Brain (organoid and tissue), 16 donors: ENCODE measurements at places on chromosomes 6 and 20. TPM values are rescaled to one million over a fixed set of nuclear protein-coding genes. Genes with fewer than 3 reads are reported as not detected.
A peak's percentile ranks its signal among the peaks of the same experiment; 100 is the strongest.

RUNX2 gene
- 0.31 TPM for polyA plus RNA-seq

CLDN20 gene
- not detected for polyA plus RNA-seq

APOM gene
- 12.0 TPM for polyA plus RNA-seq

FKBP1C gene
- polyA plus RNA-seq = 0.29 TPM

PXT1 gene
- 0.15 TPM for polyA plus RNA-seq

DDRGK1 gene
- 82.9 TPM for polyA plus RNA-seq

- no peak for DNase-seq
These were observed 3.6 kb upstream of the BPIFB1 start for GRCh38 chr20:33279261-33279910.

DNA sequence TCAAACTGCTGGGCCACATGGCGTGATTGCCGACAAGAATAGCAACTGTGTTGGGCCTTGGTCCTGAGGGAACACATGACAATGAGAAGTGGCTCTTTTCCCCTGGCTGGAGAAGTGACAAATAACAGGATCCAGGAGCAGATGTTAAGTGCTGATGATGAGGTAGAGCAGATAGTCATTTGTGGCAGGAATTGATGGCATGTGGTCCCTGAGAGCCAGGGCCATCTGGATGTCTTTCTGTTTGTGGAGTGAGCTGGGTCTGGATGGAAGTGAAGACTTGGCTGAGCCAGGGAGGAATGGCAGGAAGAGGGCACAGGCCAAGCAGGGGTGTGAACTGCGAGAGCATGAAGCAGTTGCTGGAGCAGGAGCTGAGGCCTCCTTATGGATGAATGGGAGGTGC is 67.8 kb downstream of the SCAND1 start:
- peak; percentile 46 for DNase-seq

DNA sequence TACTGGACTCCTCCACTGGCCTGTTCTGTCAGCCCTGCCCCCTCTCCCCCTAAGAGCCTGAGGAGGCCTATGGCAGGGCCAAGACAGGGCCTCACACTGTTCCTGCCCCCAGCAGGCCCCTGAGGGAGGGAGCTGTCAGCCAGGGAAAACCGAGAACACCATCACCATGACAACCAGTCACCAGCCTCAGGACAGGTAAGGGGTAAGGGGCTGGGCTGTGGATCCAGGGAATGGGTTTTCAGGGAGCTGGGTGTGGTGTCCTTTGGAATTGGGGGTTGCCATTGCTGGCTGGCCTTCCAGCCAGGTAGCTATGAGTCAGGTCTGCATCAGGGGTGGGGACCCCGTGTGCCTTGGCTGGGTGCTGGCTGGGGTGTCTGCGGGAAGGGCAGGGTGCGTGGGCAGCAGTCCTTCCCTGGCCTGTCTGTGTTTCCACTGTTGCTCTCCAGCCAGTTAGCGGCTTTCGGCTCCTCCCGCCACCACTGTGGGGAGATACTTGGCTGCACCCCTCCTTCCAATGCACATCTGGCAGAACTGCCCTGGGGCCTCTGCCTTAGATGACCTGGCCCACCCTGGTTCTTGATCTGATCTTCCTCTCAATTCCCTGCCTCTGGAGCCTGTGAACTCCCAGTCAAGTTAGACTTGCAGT is 3.9 kb downstream of the SLC29A1 start:
- DNase-seq = no peak

GRCh38 chr6:76972474-76972873 is 490.8 kb downstream of the HTR1B start:
- DNase-seq = peak; percentile 72

- DNase-seq = no peak
These were observed 191.2 kb downstream of the ZNF217 start for GRCh38 chr20:53402233-53403005.

DNA sequence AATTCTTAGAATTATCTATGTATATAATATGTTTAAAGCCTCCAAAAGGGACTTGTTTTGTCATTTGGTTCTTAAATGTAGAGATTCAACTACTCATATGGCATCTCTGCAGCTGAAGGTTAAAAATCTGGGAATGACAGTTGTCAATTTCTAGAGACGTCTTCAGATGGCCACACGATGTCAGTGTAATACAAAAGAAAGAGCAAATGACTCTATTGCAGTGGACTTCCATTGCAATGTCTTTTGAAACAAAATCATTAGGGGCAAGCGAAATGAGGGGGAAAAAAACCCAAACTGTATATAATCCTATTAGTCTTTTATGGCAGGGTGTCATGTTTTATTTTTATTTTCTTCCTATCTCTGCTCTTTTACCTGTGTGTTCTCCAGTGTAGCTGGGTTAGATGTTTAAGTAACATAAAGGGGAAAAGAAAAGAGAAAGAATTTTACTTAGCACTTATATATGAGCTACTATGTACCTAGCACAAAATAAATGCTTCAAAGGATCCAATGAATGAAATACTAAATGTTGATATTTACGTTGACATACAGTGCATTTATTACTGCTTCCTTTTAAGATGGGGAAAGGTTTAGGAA is 26.2 kb downstream of the CCN2 start:
- DNase-seq = peak; percentile 62

DNA sequence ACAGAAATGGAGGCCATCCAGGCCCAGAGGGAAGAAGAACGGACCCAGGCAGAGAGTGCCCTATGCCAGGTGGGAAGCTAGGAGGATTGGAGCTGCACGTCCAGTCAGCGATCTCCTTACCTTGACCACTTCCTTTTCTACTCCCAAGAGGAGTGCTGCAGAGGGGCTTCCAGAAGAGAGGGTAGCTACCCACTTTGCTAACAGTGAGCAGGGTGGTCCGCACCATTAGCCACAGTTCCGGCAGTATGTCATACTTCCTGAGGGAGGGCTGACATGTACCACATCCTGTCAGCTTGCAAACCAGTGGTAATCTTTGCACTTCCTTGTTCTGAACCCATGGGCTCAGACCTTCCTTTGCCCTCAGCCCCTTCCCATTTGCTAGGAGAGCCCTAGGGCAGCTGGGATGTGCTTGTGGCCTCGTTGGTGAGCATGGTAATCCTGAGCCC is 35.4 kb downstream of the CEP250 start:
- DNase-seq = no peak

- no peak for DNase-seq
These were observed 10.3 kb upstream of the BLCAP start for GRCh38 chr20:37538003-37538402.

DNA sequence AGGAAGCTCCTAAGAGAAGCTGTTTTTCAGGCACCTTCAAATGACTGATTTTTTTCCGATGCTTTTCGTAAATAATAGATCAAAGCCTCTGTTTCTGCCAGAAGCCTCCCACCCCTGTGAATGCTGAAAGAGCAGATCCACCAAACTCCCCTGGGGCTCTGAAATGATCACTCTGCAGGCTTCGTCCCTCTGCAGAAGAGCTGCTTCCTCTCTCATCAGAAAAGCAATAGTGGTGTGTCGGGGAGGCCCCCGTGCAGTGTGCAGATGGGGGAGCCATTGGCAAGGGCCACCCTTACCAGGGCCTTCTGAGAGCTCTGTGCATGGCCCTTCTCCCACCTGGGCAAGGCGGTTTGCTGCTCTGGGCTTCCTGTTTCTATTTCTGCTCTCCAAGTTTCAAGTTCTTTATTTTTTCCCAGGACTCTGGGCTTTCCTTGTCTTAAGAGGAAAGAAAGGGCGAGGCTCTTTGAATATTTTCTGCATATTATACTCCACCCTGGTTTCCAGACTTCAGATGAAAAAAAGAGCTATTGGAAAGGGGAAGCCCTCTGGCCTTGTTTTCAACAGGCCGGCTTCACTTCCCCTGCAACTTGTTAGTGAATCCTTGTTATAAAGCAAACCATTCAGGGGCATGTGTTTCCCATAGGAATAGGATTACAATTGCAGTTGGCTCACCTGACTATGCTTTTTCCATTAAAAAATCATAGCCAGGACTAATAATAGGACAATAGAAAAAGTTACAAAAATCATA is 155.2 kb downstream of the TTLL2 start:
- no peak for DNase-seq

- DNase-seq = no peak
These were observed 14.2 kb upstream of the FRK start for GRCh38 chr6:116074732-116075390.

GRCh38 chr6:46746696-46747095 is at the start of gene ANKRD66:
ANKRD66 (plus strand) TSS chr6:46746933; CDS start chr6:46751949, 5,016 bp downstream.
- DNase-seq = no peak

GRCh38 chr6:147618927-147619326 is 110.4 kb downstream of the SAMD5 start:
- DNase-seq = no peak

- peak; percentile 92 for DNase-seq
These were observed 17.1 kb downstream of the OR2B2 start for GRCh38 chr6:27894839-27895762.

DNA sequence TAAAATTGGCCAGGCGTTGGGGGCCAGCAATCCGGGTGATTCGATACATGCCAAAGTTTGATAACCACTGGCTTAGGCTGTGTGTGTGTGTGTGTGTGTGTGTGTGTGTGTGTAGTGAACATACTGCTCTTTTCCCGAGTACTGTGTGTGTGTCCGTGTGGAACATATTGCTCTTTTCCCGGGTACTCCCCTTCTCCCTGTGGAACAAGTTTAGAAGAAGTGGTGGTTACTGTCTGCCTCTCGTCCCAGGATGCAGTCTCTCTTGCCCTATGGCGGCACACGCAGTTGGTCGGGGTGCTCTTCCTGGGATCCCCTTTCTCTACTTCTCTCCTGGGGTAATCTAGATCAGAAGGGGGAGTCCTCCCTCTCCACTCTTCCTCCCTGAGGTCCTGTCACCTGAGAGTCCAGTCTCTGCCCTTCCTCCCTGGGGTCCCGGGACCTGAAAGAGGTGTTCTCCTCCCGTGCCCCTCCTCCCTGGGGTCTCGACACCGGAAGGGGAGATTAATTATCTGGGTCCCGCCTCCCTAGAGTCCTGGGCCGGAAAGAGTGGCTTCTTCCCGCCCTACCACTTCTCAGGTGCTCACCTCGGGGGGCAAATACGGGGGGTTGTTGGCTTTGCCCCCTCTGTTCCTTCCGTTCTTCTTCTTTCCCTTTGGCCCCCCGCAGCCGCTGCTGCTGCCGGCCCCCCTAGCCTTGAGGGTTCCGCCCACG is 516 bp downstream of the GTPBP2 start:
- peak; percentile 28 for DNase-seq

DNA sequence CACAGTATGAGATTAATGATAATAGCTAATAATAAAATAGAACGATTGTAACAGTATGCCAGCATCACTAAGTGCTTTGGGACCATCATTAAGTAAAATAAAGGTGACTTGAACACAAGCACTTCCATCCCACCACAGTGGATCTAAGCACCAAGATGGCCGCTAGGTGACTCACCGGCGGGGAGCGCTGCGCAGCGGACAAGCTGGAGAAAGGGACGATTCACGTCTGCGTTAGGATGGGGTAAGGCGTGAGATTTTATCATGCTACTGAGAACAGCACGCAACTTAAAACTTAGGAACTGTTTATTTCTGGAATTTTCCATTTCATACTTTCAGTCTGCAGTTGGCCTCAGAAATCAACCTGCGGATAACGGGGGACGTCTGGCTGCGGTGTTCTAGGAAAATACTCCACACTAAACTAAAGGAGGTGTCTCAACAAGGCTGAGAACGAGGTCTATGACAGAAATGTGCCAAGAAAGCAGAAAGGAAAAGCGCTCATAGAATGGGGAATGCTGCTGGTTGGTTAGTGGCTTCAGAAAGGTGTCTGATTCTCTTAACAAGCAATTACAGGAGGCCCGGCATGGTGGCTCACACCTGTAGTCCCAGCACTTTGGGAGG is 114.5 kb downstream of the GMPR start:
- no peak for DNase-seq

DNA sequence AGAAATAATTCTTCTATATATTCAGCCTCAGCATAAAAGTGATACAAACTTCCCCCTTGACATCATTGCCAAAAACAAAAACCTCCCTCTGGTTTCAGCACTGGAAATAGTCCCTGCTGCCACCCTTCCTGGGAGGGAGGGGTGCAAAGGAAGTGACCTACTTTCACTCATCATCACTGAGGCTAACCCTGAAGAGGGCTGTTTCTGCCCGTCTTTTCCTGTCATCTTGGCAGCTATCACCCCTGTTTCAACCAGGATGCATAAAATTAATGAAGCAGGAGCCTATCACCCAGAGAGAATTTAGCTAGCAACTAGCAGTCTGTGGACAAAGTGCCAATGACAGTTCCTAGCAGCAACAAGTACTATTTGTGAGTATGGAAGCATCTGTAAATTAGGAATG is 397.8 kb downstream of the LAMA2 start:
- DNase-seq = peak; percentile 25

GRCh38 chr20:19205981-19206396 is 6.5 kb upstream of the SLC24A3 start:
- DNase-seq = peak; percentile 65

GRCh38 chr20:13166011-13166410 is 55.1 kb upstream of the ISM1 start:
- peak; percentile 47 for DNase-seq

- DNase-seq = no peak
These were observed 3.0 kb upstream of the ZNF335 start for GRCh38 chr20:45974896-45975565.

- no peak for DNase-seq
These were observed 67.6 kb upstream of the MPC1 start for GRCh38 chr6:166450167-166450873.

DNA sequence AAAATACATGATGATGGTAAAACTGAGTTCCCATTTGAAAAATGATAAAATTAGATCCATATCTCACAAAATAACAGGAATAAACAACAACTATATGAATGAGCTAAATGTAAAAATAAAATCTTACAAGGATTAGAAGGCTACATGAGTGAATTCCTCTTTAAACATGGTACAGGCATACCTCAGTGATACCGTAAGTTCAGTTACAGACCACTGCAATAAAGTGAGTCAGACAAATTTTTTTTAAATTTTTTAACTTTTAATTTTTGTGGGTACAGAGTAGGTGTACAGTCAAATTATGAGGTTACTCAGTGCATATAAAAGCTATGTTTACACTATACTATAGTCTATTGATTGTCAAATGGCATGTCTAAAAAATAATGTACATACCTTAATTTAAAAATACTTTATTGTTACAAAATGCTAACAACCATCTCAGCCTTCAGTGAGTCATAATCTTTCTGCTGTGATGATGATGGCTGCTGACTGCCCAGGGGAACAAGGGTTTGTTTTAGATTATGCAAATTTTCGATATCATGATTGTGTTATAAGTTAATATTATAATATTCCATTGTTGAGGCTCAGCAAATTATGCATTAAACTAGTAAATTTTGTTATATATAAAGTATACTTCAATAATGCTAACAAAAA is 222.8 kb upstream of the RUNX2 start:
- no peak for DNase-seq
